Left forelimb (tissue), 1 donor: ENCODE measurements at places on chromosomes 16 and 17.

DNA sequence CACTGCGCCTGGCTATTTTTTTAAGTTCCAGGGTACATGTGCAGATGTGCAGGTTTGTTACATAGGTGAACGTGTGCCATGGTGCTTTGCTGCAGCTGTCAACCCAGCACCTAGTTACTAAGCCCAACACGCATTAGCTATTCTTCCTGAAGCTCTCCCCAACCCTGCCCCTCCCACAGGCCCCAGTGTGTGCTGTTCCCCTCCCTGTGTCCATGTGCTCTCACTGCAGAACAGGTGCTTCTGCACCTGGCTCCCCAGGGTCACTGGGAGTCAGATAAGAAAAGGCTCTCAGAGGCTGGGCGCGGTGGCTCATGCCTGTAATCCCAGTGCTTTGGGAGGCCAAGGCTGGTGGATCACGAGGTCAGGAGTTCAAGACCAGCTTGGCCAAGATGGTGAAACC is 6.2 kb downstream of the HASPIN start:
- no peak for DNase-seq

GRCh38 chr16:20332411-20332810 is 5.1 kb upstream of the GP2 start:
- no peak for DNase-seq

GRCh38 chr17:11953924-11954323 is 43.4 kb downstream of the ZNF18 start:
- no peak for DNase-seq

GRCh38 chr16:53876811-53877210 is 172.9 kb downstream of the FTO start:
- no peak for DNase-seq

DNA sequence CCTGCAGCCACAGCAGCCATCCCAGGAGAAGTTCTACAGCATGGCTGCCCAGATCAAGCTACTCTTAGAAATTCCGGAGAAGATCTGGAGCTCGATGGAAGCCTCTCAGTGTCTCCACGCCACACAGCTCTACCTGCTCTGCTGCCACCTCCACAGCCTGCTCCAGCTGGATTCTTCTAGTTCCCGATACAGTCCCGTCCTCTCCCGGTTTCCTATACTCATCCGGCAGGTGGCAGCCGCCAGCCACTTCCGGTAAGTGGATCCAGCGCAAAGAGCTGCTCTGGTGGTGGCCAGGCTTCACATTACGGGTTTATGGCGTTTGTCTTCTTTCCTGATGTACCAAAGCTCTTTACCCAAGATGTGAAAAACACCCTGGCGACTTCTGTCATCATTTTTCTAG is 3.6 kb downstream of the COG1 start:
- DNase-seq = peak; percentile 37

DNA sequence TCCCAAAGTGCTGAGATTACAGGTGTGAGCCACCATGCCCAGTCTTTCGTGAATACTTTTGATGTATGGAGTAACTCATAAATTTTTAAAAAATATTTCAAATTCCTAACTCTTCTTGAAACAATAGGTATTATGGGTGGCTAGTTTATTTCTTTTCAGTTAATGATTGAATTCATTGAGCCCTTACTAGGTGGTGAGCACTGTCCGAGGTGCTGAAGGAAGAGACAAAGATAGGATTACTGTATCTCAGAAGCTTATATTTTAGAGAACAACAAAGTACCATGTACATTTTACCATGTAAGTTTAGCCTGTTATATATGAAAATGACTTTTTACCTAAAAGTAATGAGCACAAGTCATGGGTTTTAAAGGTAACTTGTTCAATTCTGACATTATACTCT is 418.3 kb downstream of the NPIPA7 start:
- no peak for DNase-seq

DNA sequence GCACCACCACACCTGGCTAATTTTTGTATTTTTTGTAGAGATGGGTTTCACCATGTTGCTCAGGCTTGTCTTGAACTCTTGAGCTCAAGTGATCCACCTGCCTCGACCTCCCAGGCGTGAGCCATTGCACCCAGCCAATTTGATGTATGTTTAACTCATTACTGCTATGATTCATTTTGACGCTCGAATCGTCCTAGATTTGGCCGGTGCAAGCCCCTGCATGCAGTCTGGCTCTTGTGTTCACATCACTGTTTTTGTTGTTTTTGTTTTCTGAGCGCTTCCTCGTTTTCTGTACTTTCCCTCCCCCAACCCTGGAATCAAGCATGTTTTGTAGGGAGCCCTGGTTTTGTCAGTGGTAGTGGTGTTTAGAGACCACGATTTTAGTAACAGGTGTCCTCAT is 7.8 kb upstream of the DUS1L start:
- DNase-seq = no peak

GRCh38 chr16:50736448-50736847 is 5.4 kb upstream of the CYLD start:
- DNase-seq = no peak

GRCh38 chr16:85484347-85485300 is 128.5 kb upstream of the GSE1 start:
- no peak for DNase-seq

GRCh38 chr16:17828012-17828411 is 357.3 kb upstream of the XYLT1 start:
- DNase-seq = no peak

- DNase-seq = no peak
These were observed 14.4 kb downstream of the CARHSP1 start for GRCh38 chr16:8854298-8854948.

GRCh38 chr17:43316522-43317142 is 82.2 kb upstream of the ARL4D start:
- no peak for DNase-seq

DNA sequence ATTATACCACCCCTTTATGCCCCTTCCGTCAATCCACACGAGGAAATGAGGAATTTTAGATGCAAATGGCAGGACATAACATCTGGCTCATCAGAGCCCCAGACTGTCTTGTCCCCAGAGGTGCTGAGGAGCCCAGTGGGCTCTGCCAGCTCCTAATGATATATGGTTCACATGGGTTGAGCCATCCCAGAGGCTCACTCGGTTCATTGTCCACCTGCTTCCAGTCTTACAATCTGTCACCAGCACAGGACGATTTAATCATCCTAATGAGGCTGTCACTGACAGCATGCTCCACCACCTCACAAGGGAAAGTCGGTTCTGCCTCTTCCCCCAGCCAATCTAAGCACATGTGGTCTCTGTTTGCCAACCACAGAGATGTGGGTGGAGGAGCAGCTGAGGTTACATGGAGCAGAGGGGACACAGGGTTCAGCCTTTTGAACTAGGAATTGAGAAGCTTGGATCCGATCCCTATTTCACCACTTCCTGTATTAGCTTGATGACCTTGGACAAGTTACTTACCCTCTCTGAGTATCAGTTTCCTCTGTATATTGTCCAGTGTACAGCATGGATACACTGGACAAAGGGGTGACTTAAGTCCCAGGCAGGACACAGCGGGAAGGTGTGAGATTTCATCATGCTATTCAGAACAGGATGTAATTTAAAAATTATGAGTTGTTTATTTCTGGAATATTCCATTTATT is 27.0 kb upstream of the DHX8 start:
- no peak for DNase-seq

- DNase-seq = no peak
These were observed 116.7 kb upstream of the CES5A start for GRCh38 chr16:55991843-55992242.

DNA sequence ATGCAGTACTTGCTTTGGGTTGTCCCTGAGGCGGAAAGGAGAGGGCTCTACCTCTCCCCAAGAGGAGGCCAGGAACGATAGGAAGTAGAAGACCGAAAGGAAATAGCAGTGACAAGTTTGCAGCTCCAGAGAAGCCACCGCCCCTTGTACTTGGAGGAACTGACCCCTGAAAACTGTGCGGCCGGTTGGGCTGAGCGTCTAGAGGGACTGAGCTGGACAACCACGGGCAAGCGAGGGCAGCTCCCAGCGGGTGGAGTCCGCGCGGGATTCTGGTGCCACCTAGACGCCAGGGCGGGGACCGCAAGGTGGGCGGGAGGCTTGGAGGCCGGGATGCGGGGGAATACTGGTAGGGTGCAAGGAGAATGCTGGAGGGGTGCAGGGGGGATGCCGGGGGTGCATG is 1.3 kb upstream of the SLC6A4 start:
- DNase-seq = no peak

- DNase-seq = no peak
These were observed 7.5 kb downstream of the SLC13A2 start for GRCh38 chr17:28480799-28481571.

DNA sequence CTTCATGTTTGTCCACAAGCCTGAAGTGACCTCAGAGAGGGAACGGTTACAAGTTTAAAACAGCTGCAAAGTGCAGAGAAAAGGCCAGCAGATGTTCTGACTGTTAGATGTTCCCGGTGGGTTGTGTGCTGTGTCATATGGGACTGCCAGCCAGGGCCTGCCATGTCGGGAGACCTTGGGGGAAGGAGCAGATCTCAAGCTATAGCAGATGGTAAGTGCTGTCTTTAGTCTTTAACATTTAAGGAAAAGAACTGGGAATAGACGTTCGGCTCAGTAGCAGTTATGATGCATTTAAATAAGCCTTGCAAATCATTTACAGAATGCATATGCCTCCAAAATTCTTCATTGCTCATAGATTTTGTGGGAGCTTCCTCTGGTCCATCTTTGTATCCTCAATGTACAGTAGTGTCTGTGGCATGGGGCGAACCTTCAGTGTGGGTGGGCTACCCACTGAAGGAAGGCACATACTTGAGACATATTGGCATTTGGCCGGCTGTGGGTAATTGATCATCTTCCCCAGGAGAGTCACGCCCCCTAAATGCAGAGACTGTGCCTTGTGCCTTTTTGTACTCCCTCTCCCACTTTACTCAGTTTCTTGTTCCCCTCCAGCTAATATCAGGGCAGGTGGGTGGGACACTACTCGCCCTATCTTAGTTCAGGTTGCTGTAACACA is 131.9 kb downstream of the NPIPB5 start:
- DNase-seq = no peak

DNA sequence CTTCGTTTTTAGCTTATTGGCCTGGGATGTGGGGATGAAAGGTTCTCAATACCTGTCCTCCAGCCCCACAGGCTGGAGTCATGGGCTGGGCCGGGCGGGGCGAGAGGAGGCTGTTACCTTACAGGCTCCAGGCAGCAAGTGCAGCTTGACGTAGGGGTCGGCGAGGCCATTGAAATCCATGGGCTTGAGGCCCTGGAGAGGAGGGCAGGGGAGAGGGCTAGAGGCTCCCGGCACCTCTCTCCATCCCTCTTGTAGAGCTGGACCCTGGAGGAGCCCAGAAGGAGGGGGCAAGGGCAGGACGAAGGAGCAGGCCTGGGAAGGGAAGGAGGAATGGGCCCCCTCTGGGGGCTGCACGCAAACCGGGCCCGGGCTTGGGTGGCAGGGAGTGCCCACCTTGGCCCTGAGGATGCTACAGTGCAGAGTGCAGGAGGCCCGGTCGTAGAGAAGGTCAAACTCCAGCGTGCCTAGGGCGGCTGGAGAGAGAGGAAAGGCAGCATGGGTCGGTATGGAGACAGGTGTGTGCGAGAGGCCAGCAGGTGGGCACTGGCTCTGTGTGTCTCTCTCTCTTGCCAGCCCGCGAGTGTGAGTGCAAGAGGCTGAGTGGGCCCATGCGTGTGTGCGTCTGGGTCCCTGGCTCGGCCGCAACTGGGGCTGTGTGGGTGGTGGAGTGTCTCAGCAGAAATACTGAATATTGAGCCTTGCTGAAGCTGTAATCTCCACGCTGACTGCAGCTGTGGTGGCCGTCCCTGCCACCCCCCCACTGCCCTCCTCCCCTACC is 1.6 kb downstream of the DOC2A start:
- no peak for DNase-seq

- no peak for DNase-seq
These were observed 6.1 kb downstream of the HAPSTR1 start for GRCh38 chr16:9097266-9098219.

DNA sequence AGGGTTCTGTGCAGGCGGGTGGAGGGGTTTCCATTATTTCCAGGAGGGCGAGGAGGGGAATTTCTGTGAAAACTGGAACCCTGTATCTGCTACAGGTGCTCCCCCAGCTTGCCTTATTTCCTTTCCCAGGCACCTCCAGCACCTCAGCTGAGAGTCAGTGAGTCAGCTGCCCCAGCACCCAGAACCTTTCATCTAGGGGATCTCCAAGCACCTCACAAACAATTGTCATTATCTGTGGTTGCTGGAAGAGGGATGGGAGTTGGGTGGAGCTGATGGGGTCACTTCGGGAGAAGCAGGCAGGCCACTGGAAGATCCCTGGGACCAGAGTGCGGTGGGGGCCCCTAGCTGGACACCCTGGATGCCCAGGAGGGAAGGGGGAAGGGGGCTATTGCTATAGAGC is 10.0 kb upstream of the CLUH start:
- no peak for DNase-seq

- DNase-seq = no peak
These were observed 108.0 kb upstream of the TBX2 start for GRCh38 chr17:61291451-61292285.

- DNase-seq = no peak
These were observed 138.5 kb downstream of the SSH2 start for GRCh38 chr17:29791336-29792080.
